Bronchial epithelial cell (primary cell): ENCODE measurements at places on chromosomes 5 and 9.

DNA sequence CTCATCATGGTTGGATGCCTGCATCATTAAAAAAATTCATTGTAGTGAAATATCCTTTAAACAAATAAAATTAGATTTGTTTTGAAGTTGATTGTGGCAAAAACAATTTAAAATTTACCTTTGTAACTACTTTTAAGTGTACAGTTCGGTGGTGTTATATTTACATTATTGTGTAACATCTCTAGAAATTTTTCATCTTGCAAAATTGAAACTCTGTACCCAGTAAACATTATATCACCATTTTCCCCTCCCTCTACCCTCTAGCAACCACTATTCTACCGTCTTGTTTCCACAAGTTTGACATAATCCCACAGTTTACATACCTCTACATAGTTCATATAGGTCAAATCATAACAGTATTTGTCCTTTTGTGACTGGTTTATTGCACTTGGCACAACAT is 2.0 kb upstream of the KIAA1958 start:
- DNase-seq: no peak

GRCh38 chr5:13566871-13567339 is 377.6 kb downstream of the DNAH5 start:
- DNase-seq: peak; percentile 99

DNA sequence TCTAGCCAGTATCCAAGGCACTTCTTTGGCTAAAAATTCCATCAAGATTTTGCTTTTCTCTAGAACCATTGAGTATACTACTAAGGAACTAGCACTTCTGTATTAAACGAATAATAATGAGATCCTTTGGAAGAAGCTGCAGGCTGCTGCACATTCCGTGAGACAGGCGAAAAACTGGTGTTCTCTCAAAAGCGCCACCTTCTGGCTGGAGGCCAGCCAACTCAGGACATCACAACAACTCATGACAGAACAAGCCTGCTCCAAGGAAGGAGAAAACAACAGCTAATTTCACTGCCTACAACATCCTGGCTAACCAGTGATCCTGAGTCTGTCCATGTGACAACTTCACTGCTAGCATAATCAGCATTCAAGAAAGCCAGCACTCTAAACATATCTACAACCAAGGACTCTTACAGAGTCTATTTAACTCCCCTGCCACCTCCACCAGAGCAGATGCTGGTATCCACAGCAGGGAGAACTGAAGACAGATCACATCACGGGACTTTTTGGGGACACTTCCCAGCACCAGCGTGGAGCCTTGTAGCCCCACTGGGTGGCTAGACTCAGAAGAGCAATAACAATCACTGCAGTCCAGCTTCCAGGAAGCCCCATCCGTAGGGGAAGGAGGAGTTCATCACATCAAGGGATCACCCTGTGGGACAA is 150.5 kb downstream of the YTHDC2 start:
- peak; percentile 12 for DNase-seq

DNA sequence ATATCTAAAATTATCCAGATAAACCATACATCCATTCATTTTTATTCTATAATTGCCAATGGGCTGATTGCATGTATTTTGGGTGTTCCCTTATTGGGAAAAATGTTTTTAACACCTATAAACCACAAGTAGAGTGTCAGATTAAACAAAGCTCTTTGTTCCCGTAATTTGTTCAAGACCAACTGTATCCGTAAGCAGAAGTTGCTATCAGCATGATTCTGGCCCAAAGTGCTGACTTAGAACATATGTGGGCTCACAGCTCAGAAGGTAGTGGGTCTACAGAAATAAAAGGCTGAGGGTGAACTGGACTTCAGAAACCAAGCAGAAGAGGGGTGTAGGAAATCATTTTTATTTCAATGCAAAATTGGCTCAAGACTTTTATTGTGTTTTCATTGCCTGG is 23.5 kb upstream of the IL7R start:
- no peak for DNase-seq

GRCh38 chr9:12813960-12814876 is 39.4 kb downstream of the LURAP1L start:
- peak; percentile 100 for DNase-seq

DNA sequence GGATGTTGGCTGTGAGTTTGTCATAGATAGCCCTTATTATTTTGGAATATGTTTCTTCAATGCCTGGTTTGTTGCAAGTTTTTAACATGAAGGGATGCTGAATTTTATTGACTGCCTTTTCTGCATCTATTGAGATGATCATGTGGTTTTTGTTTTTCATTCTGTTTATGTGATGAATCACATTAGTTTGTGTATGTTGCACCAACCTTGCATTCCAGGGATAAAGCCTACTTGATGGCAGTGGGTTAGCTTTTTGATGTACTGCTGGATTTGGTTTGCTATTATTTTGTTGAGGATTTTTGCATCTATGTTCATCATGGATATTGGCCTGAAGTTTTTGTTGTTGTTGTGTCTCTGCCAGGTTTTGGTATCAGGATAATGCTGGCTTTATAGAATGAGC is 225.6 kb downstream of the PCSK1 start:
- DNase-seq: no peak

DNA sequence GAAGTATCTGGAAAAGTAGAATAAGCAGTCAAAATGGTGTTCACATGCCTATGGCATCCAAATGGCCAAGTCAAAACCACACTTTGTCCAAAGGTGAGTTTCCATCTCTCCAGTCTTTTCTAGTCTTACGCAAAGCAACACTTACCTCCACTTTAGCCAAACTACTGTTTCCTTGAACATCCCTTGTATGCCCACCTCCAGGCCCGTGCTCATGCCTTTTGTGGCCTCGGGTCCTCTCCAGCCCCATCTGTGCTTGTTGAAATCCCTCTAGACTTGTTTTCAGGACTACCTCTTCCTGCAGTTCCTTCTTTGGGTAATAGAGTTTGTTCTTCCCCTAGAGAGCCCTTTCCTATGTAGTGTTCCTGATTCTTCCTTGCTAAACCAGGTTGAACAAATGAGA is 61.0 kb downstream of the ANGPTL2 start:
- no peak for DNase-seq

DNA sequence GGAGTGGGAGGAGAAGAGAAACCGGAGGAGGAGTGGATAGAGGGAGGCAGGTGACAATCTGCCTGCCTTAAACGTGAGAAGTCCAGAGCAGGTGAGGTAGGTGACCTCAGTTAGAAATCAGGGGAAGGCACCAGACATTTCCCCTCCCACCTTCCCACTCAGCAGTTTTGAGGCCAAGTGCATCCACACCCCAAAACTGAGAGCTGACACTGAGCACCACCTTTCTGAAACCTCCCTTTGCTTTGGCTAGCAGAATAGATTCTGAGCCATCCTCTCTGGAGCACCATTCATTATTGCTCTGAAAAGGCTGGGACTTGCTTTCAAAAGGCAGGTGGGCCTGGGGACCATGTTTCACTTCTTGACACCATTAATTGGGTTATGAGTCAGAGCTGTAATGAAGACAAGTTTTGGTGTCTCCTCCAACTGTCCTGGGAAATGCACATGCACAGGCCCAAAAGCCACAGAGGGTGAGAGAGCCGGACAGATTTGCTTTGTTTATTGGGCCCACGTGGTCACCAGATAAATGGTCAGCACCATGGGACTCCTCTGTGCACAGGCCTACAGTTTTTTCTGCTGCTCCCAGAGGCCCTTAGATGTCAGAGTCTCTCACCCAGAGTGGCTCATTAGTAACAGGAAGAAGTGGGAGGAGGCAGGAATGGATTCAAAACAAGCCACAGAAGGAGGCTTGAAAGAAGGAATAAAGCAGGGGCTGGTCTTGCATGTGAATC is 314.7 kb downstream of the TLE1 start:
- peak; percentile 41 for DNase-seq

GRCh38 chr9:114806526-114806900 is 674 bp upstream of the TNFSF15 start:
- no peak for DNase-seq

DNA sequence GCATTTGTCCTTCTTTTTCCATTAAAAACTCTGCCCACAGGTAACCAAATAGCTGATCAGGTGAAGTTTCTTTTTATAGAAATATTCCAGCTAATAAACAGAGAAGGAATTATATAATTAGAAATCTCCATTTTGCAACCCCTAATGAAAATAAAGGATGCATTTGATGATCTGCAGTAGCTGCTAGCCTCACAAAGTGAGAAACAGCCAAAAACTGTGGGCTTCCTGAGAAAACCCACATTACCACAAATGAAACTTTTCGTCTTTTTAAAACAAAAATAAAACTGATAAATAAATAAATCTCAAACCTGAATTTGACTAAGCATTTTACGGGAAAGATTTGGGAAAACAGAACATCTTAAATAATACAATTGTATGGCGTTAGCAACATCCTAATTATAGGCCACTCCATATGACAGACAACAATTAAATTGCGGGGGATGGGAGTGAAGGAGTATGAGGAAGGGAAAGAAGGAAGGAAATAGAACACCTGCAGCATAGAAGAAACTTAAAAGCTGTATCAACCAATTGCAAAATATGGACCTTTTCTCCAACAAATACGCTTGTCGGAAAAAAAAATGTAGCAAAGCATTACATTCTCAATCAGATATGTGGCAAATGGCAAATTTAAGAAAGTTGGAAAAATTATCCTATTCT is 283.0 kb upstream of the ITGA1 start:
- no peak for DNase-seq

GRCh38 chr5:30197662-30198061 is 995.8 kb upstream of the CDH6 start:
- no peak for DNase-seq

DNA sequence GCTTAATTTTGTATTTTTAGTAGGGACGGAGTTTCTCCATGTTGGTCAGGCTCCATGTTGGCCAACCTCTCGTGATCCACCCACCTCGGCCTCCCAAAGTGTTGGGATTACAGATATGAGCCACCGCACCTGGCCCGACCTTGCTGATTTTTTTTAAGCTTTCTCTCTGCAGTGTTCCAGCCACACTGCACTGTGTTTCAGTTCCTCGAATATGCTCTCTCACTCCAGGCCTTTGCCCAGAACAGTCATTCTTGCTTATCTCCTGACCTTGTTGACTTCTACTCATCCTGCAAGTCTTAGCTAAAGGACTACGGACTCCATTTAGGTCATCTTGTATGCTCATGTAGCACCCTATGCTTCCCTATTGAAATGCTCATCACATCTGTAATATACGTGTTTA is 3.3 kb downstream of the SNAPC3 start:
- DNase-seq: no peak

DNA sequence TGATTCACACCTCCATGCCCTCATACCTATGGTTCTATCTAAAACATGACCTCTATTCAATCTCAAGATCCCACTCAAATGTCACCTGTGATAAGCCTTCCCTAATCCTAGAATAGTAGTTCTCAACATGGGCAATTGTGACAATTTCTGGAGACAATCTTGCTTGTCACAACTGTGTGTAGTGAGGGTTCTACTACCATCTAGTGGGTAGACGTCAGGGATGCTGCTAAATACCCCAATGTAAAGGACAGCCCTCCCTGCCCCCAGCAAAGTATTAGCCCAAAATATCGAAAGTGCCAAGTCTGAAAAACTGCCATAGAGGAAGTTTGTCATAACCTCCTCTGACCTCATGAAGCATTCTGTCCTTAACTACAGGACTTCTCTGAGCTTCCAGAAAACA is 32.0 kb downstream of the TBCA start:
- DNase-seq: no peak

- DNase-seq: peak; percentile 73
These were observed 8.9 kb upstream of the FBXO38 start for GRCh38 chr5:148374690-148375360.

- DNase-seq: no peak
These were observed 57.1 kb upstream of the PPP1R26 start for GRCh38 chr9:135422341-135422944.

- no peak for DNase-seq
These were observed 10.4 kb downstream of the TMEM171 start for GRCh38 chr5:73130811-73131210.

DNA sequence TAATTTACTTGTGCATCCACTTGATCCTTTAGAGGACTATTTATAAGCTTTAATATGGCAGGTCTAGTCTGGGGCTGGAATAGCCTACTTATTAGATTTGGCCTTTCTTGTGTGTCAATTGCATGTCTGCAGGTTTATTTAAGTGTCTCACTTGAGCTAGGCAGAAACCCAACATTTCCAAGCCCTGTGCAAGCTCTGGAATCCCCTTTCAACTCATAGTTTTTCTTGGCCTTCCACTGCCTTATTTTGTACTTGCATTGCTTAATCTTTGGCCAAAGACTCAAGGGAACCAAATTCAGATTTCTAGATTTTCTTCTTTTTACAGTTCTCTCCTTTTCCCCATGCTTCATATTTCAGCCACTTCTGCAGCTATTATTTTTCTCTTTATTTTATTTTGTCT is 102.4 kb upstream of the RFX3 start:
- DNase-seq: no peak

DNA sequence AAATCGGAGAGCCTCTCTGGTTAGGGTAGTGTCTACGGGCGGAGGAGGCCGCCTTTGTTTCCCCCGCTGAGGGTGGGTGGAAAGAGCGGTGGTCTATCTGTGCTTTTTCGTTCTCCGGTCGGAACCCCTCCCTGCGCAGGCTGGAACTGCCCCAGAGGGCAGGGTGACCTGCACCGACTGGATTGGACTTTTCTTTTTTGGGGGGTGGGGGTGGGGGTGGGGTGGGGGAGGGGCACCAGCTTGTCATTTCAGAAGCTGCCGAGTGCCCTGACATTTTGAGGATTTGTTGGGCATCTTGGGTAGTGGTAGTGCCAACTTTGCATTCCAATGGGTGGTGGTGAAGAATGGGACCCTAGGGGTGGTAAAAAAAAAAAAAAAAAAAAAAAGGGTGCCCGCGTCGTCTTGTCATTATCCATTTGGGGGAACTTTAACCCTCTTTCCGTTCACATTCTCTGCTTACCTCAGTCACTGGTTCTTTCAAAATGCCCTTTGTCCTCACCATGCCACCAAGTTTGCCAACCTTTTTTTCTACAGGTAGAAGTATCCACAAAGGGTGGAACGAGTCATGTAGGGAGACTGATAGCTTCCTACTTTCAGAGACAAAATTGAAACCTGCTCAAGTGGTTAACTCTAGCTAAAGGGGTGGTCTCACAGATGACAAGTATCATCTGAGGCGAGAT is 1.3 kb downstream of the UBE2R2 start:
- DNase-seq: peak; percentile 22

DNA sequence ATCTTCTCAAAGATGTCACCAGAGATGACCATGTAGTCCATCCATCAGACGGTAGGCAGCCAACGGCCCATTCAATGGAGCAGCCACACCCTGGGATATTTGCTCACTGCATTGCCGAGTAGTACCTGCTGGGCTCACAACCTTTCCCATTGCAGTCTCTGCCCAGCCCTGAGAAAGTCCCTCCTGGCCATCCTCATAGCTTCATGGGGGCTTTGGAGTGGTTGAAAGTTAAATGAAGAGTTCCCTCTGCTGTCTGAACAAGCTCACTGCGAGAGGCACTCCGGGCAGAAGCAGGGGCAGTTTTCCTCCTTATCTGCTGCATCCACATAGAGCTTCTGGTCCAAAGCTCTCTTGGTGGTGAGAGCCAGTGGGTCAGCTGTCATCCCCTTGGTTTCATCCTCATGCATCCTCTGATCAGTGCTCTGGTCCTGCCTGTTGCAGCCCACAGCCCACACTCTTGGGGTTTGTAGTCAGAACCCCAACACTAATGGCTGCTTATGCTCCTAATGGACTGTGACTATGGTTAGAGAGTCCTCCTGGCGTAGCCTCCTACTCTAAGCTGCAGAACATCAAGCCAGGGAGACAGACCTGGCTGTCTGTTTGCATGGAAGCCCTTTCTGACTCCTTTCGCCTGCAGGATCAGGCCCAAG is 23.3 kb downstream of the TNFSF8 start:
- DNase-seq: peak; percentile 42

- peak; percentile 70 for DNase-seq
These were observed 69.4 kb downstream of the IQGAP2 start for GRCh38 chr5:76472335-76473008.
